ENCODE measurements at places on chromosomes 2 and 18.

DNA sequence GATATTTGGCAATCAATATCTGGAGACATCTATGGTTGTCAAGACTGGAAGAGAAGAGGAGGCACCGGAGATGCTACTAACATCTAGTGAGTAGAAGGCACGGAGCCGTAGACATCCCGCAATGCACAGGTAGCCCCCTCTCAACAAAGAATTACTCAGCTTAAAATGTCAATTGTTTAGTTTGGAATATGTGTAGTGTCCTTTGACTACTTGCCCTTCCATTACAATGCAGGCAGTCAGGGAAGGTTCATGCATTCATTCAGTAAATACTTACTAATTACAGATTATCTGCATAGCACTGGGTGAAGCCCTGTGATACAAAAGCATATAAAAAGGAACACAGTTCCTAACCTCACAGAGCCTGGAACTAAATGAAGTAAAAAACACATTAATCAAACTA is 294.0 kb downstream of the RIT2 start:
- no peak for DNase-seq

- DNase-seq, result no peak
Observed at GRCh38 chr2:69181806-69182427, 168.9 kb downstream of the ANTXR1 start.

GRCh38 chr18:70494524-70494923 is 205.7 kb downstream of the SOCS6 start:
- no peak for DNase-seq

DNA sequence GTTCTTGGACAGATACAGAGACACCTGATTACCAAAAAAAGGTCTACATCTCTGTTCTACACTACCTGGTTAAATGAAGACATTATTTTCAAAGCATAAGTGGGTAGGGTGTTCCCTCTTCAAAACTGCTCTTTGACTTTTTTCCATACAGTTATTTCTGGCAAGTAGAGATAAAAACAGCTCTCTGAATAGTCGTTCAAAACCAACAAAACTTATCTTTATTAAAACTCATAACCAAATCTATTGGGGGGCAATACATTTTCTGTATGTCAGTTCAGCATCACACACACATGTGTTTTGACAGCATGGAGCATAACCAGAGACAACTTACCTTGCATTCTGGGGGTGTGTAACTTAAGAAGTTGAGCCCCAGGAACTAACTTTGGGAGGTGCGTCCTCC is 149.0 kb upstream of the EPC2 start:
- DNase-seq, result no peak

DNA sequence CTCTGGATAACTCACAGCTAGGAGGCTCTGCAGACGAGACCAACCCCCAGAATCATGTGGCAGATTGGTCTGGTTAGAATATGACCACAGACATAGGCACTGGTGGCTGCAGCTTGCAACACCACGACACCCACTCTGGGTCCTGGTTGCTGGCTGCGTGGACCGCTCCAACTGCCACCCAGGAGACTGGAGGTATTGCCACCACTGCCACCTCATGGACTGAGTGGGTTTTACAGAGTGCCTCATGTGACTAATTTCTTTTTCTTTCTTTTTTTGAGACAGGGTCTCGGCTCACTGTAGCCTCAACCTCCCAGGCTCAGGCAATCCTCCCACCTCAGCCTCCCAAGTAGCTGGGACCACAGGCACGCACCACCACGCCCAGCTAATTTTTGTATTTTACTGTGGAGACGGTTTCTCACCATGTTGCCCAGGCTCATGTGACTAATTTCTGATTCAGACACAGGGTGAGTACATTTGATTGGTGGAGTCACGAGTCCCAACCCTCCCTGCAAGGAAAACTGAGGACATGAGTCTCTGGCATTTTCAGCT is 29.9 kb upstream of the NT5DC4 start:
- DNase-seq, result peak; percentile 83
